ENCODE measurements at places on chromosomes 11 and 22.

GRCh38 chr22:42642806-42643633, 2.6 kb upstream of the ATP5MGL start:
- no peak for DNase-seq

- peak; percentile 23 for DNase-seq
These were observed 29.0 kb upstream of the NAP1L4 start for GRCh38 chr11:3021125-3021524.

DNA sequence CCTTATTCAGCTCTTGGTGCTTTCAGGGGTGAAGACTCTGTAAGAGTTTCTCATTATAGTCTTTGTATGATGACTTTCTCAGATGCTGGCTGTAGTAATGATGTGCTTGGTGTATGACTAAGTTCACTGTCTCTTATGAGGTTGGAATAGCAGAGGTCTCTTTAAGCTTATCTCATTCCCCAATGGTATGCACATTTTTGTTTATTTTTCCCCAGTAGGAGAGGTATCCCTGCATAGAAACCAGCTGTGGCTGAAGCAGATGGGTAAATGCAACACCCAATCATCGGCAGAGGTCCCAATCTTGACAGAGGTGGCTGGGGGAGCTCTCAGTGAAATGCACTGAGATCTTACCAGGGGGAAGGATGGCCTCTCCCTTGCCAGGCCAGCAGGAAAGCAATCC, 34.6 kb downstream of the BBOX1 start:
- peak; percentile 57 for DNase-seq

- no peak for DNase-seq
These were observed 95.0 kb upstream of the CD44 start for GRCh38 chr11:35043936-35044335.

DNA sequence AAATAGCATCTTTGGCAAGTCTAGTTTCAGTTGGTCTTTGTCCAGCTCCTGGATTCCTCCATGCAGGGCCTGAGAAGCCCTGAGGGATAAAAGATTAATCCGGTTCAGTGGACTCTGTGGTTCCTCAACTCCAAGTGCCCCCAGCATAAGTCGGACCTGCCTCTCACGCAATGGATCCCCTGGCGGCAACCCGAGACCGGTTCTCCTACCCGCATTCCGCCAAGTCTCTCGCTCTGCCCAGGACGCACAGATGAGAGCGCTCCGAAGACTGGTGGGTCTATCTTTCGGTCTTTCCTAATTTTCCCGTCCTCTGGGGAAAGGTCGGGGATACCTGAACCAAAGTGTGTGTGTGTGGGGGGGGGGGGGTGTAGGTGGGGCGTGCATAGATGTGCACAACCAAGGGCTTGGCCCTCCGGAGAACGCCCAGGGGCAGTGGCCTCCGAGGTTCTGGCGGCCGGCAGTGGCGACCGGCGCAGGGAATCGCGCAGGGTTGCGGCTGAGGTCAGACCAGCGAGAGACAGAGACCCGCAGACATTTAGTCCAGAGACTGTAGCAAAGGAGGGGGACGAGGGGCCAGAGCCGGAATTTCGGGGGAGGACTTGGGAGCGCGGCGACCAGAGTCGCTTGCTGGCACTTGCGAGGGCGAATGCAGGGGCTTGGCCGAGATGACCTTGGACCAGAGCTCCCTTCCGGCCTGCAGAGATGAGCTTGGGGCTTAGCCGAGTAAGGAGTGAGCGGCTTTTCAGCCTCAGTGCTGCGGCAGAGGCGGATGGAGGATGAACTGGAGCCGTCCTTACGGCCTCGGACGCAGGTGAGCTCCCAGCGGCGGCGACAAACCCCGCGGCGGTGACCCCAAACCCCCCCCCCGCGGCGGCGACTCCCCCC, 712 bp upstream of the SLC2A11 start:
- peak; percentile 76 for DNase-seq

Measured in EH (cell line).